HT1080 (cell line): ENCODE measurements at places on chromosomes 5 and 9. TPM values are rescaled to one million over a fixed set of nuclear protein-coding genes. Genes with fewer than 3 reads are reported as not detected.

SAXO1 gene
- total RNA-seq = not detected in 2 replicates

IL33 gene
- not detected in 2 replicates for total RNA-seq

NKD2 gene
- total RNA-seq = not detected in 2 replicates

TGFBI gene
- total RNA-seq = 34.9 and 56.4 TPM in 2 replicates

DNA sequence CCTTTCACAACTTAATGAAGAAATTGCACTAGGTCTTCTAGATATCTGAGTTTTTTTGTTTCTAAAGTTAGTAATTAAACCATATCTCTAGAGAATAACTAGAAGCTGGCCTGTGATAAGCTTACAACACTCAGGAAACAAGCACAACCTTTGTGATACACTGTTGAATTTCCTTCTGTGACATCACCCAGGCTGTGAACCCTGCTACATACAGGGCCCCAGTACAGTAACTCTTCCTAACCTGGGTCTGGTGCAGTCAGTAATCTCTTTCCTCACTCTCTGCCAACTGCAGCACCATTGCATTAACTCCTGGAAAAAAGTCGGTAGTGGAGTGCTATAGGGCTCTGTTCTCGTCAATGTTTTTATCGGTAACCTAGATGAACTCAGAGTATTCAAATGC is 10.6 kb upstream of the IGFBPL1 start:
- DNase-seq = no peak

- no peak for DNase-seq
Observed at GRCh38 chr5:112581811-112582320, 155.8 kb upstream of the APC start.

- peak; percentile 90 for DNase-seq
Observed at GRCh38 chr5:151741678-151742423, 16.6 kb downstream of the ATOX1 start.

DNA sequence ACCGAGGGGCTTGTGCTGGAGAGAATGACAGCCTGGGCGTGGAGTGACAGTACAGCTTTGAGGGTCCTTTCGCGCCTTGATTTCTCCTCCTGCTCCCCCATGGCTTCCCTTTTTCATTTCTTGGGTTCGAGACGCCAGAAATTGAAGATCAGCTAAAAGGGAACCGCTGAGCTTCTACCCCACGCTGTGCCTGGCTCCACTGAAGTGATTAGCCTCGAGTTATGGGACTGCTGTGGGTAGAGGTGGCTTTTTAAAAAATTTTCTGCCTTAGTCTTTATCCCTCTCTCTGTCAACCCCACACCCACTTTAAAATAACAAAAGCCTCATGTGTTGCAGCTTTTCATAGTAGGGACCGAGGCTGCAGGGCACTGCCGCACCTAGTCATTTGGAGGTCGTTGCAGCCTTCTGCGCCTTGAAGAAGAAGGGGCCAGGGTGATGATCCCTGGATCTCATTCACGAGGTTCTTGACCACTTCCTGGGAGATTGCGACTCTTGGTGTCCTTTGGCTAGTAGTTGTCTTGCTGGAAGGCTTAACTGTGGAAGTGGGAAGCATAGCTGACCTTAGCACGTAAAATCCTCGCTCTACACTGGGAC is 603 bp downstream of the PPIP5K2 start:
- peak; percentile 10 for DNase-seq

DNA sequence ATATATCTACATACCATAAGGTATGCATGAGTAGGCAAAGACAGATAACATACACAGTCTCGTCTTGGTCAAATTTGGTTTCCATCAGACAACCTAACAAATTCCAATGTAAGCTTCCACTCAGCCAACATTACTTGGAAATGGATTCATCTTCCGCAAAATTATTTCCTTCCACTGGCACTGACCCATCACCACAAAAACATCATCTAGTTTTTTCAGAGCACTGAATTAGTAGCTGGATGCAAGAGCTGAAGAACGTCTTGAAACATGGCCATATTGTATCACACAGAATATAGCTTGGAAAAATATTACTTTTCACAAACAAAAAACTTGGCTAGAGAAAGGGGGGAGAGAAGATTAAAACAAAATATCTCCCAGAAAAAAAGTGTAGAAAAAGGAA is 73.5 kb downstream of the EFNA5 start:
- DNase-seq = no peak
